ENCODE measurements at places on chromosomes 5 and 9.

- no peak for DNase-seq
These were observed 8.6 kb downstream of the SUSD1 start for GRCh38 chr9:112166176-112167140.

- DNase-seq = no peak
These were observed 287.4 kb upstream of the ARRDC3 start for GRCh38 chr5:91670563-91670962.

GRCh38 chr5:83256091-83256780 is 178.9 kb downstream of the XRCC4 start:
- DNase-seq = no peak

DNA sequence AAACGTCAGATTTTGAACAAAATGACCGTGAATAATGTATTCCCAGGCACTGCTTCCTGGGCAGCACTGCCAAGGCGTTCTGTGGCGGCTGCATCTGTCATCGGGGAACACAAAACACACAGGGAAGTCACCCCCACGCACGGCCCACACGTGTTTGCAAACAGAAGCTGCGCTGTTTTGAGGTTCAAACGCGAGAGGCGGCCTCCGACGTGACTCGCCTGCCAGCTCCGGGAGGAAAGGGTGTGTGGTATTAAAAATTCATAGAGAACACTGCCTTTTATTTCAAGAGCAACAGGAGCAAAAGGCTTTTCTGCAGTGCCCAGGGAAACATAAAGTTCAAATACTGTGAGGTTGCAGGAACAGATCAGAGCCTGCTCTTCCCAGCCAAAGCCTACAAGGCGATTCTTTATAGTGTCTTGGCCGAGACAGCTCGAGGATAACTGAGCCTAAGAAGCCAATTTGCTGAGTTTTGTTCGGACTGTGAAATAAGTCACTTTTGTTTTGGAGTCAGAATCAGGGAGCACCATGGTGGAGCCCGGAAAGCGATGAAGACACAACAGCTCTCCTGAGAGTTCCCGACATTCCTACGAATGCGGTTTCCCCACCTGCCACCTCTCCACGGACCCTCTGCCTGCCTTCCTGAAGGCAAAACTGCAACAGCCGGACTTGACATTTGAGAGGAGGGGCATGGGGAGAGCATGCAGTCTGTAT is 115.3 kb upstream of the IRX2 start:
- no peak for DNase-seq

- no peak for DNase-seq
These were observed 26.6 kb downstream of the SGTB start for GRCh38 chr5:65695162-65695755.

DNA sequence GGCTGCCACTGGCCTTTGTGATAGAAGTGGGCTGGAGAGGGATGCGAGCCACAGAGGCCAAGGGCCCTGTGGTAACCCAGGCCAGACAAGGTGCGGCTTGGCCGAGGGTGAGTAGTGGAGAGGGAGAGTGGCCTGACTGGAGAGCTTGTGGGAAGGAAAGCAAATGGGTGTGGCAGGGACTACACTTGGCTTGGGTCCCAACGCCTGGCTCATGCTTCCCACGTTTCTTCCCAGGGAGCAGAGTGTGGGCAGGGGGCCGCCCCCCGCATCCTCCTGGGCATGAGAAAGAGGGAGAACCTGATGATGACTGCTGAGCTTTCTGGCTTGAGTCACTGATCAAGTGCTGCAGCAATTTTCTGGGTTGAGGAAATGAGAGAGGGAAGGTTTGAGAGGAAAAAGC is 95.7 kb downstream of the ANKH start:
- DNase-seq = no peak

GRCh38 chr9:120702075-120702474 is 12.2 kb downstream of the MEGF9 start:
- no peak for DNase-seq

- no peak for DNase-seq
These were observed 68.9 kb downstream of the COMMD10 start for GRCh38 chr5:116153687-116154174.

GRCh38 chr5:32055891-32056866 is 117.9 kb downstream of the GOLPH3 start:
- no peak for DNase-seq

DNA sequence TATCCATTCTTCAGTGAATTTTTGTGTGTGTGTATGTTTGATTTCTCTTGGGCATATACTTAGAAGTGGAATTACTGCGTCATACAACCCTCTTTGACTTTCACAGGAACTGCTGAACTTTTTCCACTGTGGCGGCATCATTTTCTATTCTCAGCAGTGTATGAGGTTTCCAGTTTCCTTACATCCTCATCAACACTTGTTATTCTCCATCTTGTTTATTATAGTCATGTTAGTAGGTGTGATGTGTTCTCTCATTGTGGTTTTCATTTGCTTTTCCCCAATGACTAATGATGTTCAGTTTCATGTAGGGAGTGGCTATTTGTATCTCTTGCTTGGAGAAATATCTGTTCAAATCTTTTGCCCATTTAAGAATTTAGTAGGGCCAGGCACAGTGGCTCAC is 2.6 kb downstream of the ZNF79 start:
- DNase-seq = no peak

GRCh38 chr5:10734832-10735523 is 26.1 kb downstream of the DAP start:
- no peak for DNase-seq

DNA sequence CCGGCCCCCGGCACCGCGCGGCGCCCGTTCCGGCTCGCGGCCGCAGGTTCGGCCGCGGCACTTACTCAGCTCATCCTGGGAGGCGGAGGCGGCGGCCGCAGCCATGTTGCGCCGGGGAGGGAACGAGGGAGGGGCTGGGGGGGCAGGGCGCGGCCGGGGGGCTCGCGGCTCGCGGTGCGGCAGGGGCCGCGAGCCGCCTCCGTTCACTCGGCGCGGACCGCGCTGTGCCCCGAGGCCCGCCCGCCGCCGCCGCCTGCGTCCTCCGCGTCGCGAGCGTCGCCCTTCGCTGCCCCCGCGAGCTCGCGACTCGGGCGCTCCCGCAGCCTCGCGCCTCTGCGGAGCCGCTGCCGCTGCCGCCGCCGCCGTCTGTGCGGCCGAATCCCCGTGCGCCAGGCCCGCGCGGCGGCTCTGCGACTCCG is 735 bp downstream of the ECPAS start:
- no peak for DNase-seq

GRCh38 chr5:133602835-133603380 is 9.4 kb downstream of the FSTL4 start:
- no peak for DNase-seq

DNA sequence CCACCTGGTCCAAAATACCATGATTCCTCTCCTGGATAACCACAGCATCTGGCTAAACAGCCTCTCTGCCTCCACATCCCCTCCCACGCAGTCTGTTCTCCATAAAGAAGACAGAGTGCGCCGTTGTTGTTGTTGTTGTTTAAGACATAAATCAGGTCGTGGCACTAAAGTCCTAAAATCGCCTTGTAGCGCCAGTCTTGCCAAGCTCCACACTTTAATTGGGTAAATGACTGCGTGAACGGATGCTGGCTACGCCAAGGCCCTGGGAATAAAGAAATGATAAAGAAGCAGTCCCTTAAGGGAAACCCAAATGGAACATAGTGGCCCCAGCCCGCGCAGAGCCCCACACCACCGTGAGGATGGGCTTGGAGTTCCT is 364 bp upstream of the SFXN1 start:
- DNase-seq = no peak

GRCh38 chr9:136141682-136142413 is 23.2 kb upstream of the TMEM250 start:
- no peak for DNase-seq

DNA sequence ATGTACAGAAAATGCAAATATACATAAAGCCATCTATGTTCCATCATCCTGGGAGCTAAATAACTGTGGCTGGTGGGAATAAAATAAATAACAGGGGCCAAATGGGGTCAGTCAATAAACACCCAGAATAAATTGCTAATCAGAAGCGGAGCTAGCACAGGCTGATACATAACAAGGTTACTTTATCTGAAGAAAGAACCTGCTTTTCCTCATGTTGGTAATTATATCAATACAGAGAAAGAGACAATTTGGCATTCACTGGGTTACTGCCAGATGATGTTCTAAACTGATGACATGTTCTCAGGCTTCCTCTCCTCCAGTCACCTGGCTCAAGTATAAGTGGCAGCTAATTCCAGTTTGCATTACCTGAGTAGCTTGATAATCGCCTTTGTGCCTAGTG is 144.9 kb upstream of the CD180 start:
- no peak for DNase-seq

GRCh38 chr5:34957857-34958690 is 28.7 kb downstream of the DNAJC21 start:
- no peak for DNase-seq

GRCh38 chr9:8241201-8241600 is 441.6 kb upstream of the DMAC1 start:
- DNase-seq = no peak

GRCh38 chr9:119818726-119819435 is 449.6 kb upstream of the BRINP1 start:
- DNase-seq = no peak

DNA sequence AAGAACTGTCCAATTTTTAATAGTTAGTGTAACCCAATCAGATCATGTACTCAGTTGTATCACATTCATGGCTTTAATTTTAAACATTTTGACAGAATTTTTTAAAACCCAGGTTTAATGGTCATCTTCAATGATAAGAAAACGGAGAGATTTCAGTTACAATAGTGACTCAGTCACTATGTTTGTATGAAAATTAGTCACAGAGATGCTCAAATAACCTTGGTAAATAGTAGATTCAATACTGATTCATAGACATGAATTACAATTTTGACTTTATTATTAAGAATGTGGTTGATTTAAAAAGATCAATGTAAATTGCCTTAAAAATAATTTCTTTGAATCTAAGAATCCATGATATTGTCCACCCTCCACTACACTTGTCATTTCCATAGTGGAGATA is 64.6 kb upstream of the TYRP1 start:
- DNase-seq = no peak

- no peak for DNase-seq
These were observed 186.0 kb downstream of the TENT4A start for GRCh38 chr5:6899221-6899620.

DNA sequence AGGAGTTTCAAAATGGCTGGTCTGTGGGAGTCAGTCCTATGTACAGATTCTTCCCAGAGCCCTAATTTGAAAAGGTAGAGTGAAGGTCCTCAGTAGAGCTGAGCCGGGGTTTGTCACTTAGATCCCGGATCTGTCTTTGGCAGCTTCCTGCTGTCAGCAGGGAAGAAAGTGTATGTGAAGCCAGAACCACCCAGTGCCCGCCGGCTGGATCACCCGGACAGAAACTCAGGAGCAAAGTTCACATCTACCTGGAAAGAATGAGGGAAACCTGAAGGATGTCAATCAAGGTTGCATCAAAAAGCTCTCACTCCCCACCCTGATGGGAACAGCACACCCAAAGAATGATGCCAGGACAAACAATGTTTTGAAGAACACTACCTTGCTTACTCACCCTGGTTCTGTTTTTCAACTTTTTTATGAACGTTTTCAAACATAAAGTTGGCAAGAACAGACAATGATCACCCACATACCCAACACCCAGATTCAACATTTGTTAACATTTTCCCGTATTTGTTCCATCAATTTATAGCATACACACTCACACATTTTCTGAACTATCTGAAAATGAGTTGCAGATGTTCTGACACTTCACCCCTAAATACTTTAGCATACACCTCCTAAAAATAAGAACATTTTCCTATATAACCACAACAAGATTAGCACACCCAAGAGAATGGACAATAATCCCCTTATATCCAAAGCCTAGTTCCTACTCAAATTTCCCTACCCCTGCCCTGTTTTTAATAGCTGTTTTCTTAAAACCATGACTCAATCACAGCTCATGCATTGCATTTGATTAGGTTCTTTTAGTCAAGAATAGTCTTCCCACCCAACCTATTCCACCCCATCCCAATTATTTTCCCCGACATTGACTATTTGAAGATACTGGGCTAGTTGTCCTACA is 133.9 kb downstream of the LHFPL2 start:
- no peak for DNase-seq

DNA sequence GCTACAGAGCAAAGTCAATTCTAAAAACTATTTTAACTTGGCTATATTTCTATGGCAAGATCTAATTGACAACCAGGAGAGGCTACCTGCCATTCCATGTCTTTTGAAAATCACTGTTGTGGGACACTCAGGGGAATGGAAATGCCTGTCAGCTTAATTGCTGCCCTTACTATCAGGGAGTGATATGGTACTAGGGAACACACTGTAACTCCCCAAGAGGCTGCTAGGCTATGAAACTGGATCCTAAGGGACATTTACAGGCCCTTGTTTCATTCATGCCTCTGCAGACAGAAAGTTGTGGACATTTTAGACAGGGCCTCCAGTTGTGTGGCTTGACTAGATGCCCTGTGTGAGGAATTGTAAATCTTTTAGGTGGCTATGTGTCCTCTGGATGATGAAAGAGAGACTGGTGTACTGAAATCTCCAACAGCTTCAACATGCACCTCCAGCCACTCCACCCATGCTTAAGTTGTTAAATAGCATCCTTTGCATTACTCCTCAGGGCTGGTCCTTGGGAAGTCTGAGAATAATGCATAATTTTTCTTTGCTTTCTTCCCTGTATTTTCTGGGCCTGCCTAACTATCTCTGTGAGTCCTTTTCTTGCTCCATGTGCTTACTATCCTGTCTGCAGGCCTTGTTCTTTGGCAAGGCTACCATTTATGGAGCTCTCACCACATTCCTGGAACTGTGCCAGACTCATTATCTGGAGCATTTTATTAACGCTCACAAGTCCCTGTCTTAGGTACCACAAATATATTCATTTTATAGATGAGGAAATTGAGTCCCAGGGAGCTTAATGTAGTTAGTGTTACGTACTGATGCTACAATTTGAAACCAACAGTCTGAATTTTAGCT is 3.2 kb downstream of the MROH2B start:
- DNase-seq = no peak

Measured in activated B cell treated with CpG ODN at 0.5 μM for 24 hours (primary cell).